ENCODE measurements at places on chromosomes 2 and 18. TPM values are rescaled to one million over a fixed set of nuclear protein-coding genes. Genes with fewer than 3 reads are reported as not detected.
A peak's percentile ranks its signal among the peaks of the same experiment; 100 is the strongest.

GRCh38 chr2:226766352-226767055 lies 33.1 kb downstream of the IRS1 start:
- H3K4me1 ChIP-seq = peaks cover 5% of the 10 kb centered on the region
- no peak for DNase-seq
- H3K27ac ChIP-seq = no peak overlapping the region
- no peak overlapping the region for H3K4me3 ChIP-seq
- H3K36me3 ChIP-seq = no peaks in the 10 kb centered on the region
- no peaks in the 10 kb centered on the region for H3K27me3 ChIP-seq

The KCNG2 gene
- total RNA-seq = not detected

GRCh38 chr2:128756365-128756717 lies 437.7 kb upstream of the HS6ST1 start:
- no peaks in the 10 kb centered on the region for H3K27me3 ChIP-seq
- no peak overlapping the region for H3K27ac ChIP-seq
- peaks cover 3% of the 10 kb centered on the region for H3K4me1 ChIP-seq
- no peaks in the 10 kb centered on the region for H3K36me3 ChIP-seq
- DNase-seq = no peak

DNA sequence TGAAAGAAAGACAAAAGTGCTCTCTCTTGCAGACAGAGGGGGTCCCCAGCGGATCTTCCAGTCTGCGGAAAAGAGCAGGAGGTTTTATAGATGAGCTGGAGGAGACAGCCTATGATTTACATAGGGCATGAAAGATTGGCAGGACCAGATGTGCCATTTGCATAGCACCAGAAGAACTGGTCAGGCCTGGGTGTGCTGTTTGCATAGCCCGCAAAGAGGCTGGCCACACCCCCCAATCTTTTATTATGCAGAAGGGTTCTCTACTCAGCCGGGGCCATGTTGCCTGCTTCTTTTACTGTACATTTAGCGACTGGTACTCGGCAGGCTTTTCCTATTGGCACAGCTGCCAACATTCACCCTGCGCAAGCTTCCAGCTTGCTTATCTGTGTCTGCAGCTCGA lies 317.6 kb downstream of the GALR1 start:
- no peak overlapping the region for H3K4me3 ChIP-seq
- DNase-seq = no peak
- H3K27me3 ChIP-seq = no peaks in the 10 kb centered on the region

The DNAH6 gene
- 0.60 TPM for total RNA-seq

DNA sequence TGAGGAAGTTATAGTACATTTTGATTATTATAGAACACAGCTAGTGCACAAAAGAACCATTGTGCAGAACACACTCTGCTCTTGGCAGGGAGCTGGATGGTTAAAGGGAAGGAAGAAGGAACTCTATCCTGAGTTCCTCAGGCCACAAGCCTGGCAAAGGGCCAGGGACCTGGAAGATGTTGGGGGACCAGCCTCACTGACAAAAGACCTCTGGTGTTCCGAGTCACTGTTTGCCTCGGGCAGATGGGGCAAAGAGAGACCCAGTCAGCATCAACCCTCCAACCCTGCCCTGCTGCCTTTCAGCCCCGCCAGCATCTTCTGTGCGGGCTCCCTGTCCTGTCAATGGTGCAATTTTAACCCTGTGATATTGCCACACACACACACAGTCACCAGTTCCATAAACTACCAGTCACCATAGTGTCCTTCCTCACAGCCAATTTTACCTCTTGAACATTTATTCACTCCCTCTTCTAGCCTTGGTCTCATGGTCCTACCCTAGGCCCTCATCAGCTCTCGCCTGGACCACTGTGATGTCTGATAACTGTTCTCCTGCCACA lies 21.9 kb downstream of the NEMP2 start:
- H3K36me3 ChIP-seq = no peaks in the 10 kb centered on the region
- no peaks in the 10 kb centered on the region for H3K27me3 ChIP-seq
- no peaks in the 10 kb centered on the region for H3K4me1 ChIP-seq
- DNase-seq = no peak
- H3K4me3 ChIP-seq = no peak overlapping the region

DNA sequence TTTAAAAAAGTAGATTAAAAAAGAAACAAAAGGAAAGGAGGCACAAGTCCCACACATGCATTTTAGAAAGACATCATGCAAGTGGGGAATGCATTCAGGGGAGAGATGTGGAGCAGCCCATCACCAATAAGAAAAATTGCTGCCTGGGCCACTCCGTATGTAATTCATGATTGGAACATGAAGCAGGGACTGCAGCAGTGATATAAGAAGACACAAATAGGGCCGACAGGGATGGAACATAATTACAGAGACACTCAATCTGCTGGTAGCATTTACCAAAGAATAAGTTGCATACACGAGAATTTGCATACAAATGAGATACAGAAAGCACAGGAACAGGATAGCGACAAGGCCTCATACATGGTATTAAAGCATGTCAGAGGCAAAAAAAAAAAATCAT lies 6.5 kb upstream of the AFF3 start:
- no peaks in the 10 kb centered on the region for H3K27me3 ChIP-seq
- DNase-seq = no peak
- H3K4me1 ChIP-seq = no peaks in the 10 kb centered on the region
- no peaks in the 10 kb centered on the region for H3K36me3 ChIP-seq
- no peak overlapping the region for H3K27ac ChIP-seq

- peak; percentile 59 for DNase-seq
- H3K27me3 ChIP-seq = no peaks in the 10 kb centered on the region
- H3K4me1 ChIP-seq = peaks cover 33% of the 10 kb centered on the region
- no peak overlapping the region for H3K4me3 ChIP-seq
- peak overlapping the region; percentile 67 for H3K27ac ChIP-seq
Measured at GRCh38 chr2:152497481-152498052, 162.6 kb downstream of the FMNL2 start.

GRCh38 chr2:47239119-47239969 lies 84.2 kb upstream of the STPG4 start:
- no peaks in the 10 kb centered on the region for H3K36me3 ChIP-seq
- no peak for DNase-seq
- H3K4me3 ChIP-seq = no peak overlapping the region
- no peaks in the 10 kb centered on the region for H3K27me3 ChIP-seq
- no peak overlapping the region for H3K27ac ChIP-seq
- peaks cover 13% of the 10 kb centered on the region for H3K4me1 ChIP-seq

- no peak for DNase-seq
- H3K4me3 ChIP-seq = no peak overlapping the region
- H3K27ac ChIP-seq = no peak overlapping the region
- H3K4me1 ChIP-seq = peaks cover 4% of the 10 kb centered on the region
Measured at GRCh38 chr18:36181441-36181840, 5.9 kb upstream of the MOCOS start.
